ENCODE measurements at places on chromosomes 5 and 9. TPM values are rescaled to one million over a fixed set of nuclear protein-coding genes. Genes with fewer than 3 reads are reported as not detected.

DNA sequence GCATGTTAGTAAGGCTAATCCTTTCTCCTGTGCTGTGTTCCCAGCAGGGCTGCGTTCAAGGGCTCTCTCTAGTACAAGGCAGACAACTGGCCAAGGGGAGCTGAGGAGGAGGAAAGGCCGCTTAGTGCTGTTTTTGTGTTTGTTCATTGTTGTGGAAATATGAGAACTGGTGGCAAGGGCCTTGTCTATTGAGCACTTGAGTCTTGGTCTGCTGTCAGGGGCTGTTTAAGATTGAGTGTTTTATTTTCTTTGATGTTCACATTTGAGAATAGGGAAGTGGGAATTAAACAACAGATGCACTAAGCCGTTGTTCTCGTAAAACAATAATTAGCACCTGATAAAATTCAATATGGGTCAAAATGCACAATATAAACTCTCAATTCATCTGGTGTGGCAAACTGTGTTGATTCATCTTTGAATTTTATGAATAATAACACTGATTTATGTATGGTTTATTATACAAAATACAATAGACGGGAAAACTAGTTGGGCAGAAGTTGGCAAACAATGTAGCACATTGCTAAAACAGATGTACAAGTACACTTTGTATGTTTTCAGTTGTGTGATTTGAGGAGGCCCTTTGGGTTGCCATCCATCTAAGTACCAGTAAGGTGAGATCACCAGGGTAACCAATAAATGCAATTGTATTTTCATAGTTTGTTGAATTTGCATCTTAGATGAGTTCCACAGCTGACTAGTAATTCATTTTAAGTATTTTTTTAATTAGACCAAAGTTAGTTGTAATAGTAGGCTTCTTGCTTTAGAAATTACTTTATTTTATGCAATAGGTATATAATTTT is 97.6 kb upstream of the GRHPR start:
- no peak for DNase-seq

GRCh38 chr9:118419676-118420075 is 715.5 kb downstream of the TLR4 start:
- DNase-seq, result no peak

DNA sequence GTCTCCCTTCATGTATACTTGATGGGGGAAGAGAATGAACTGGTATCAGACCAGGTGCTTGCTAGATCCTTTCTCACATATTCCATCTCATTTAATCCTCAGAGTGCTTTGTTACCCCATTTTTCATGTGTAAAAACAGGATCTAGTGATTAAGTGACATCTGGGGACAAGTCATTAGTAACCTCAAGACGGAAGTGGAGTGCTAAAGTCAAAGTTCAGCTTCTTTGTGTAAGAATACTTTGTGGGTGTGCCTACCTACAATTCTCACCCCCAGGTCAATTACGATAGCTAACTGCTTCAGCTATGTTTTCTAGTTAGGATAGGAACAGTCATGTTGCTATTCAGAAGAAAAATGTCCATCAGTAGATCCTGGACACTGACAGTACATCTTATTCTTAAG is 3.1 kb upstream of the FAM120AOS start:
- DNase-seq, result no peak

DNA sequence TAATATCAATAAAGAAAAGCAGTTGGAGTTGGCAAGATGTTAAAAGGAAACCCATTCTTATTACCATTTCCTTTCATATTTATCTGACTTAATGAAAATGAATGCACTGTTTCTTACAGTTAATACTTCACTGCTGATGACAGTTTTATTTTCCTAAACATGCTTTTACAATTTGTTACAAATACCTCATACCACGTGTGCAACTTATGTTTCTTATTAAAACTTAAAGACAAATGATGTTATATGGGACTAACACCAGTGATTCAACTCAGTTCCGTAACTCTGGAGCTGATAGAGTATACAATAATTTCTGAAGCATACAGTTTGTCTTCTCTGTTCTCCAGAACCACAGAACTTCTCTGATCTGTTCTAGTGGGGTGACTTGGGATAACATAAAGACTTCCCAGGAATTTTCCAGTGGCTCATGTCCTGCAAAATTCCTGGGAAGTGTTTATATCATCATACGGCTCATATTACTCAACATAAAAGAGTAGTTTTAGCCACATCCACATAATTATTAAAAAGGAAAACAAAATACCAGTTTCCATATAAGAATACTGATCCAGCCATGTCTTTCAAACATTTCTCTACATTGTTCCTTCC is 1259.0 kb upstream of the C9orf72 start:
- peak; percentile 51 for DNase-seq

GRCh38 chr9:18058564-18059442 is 415.1 kb upstream of the ADAMTSL1 start:
- DNase-seq, result no peak

GRCh38 chr9:78909566-78909965 is 612.6 kb downstream of the PSAT1 start:
- no peak for DNase-seq

GRCh38 chr9:842635-843426 is 1.3 kb downstream of the DMRT1 start:
- no peak for DNase-seq

The APC gene
- 52.6 TPM for total RNA-seq

The TMEM215 gene
- total RNA-seq, result 0.39 TPM

All from skin of body (tissue), 3 donors.